ENCODE measurements at places on chromosomes 3 and 15.

- DNase-seq, result no peak
Observed at GRCh38 chr15:98621021-98621420, 27.3 kb upstream of the IGF1R start.

- no peak for DNase-seq
Observed at GRCh38 chr3:152718810-152719209, 116.1 kb upstream of the P2RY1 start.

DNA sequence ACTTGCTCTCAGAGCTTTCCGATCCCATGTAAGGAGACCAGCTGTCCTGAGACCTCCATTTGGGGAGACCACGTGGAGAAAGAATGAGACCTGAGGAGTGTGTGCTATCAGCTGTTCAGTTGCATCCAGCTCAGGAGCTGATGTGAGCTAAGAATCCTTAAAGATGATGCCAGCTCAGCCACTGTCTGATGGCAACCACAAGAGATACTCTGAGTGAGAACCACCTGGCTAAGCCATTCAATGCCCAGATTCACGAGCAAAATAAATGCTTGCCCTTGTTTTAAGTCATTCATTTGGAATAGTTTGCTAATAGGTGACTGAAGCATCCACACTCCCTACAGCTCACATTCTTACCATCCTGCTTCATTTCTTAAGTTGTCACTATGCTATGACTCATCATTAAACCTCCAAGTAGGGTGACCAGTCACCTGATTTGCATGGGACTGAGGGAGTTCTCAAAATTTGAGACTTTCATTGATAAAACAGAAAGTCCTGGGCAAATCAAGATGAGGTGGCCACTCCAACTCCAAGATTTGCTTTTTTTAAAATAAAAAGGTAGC lies 56.4 kb downstream of the SPTSSB start:
- no peak for DNase-seq

DNA sequence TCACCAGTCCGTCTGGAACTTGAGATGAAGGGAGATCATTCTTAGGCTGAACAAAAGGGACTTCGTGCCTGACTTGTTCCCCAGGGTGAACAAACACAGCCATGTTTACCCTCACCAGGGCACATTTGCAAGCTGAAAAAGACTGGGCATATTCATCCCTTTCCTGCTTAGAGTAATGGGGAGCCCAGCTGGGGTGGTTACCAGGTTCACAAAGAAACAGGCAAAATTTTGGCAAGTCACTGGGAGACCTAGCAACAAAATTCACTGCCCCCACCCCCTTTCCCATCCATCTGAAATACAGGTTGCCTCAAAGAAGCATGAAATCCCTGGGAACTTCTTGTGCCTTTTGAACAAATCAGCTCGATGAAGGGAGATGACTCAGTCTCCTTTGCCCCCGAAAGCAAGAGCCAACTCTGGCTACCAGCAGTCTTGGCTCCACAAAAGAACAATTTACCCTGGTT lies 775.0 kb downstream of the SQOR start:
- DNase-seq, result no peak

DNA sequence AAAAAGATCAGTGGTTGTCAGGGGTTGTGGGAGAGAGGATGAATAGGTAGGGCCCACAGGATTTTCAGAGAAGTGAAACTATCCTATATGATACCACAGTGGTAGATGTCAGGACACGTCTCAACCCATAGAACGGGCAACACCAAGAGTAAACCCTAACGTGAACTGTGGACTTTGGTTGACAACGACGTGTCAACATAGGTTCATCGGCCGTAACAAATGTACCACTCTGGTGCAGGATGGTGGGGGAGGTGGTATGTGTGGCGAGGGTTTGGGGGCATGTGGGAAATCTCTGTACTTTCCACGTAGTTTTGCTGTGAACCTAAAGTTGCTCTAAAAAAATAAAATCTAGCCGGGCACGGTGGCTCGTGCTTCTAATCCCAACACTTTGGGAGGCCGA lies 13.0 kb upstream of the PIGZ start:
- DNase-seq, result peak; percentile 5

- no peak for DNase-seq
Observed at GRCh38 chr3:23162934-23163333, 40.2 kb upstream of the UBE2E2 start.

DNA sequence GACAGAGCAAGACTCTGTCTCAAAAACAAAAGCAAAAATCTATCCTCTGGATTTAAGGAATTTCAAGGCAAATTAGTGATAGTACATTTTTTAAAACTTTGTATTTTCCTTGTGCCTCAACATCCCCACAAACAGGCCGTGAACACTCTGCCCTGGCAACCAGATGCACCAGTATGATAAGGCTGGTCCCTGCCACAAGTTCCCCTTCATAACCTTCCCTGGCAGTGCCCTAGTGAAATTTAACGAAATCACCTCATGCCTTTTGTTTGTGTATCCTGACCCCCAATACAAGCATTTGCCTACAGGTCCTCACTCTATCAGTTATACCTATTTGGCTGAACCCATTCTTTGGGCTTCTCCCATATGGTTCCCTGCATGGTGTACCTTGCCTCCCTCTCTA lies 107.4 kb upstream of the FLNB start:
- DNase-seq, result no peak

GRCh38 chr15:39924437-39924836 lies 4.4 kb upstream of the GPR176 start:
- no peak for DNase-seq

DNA sequence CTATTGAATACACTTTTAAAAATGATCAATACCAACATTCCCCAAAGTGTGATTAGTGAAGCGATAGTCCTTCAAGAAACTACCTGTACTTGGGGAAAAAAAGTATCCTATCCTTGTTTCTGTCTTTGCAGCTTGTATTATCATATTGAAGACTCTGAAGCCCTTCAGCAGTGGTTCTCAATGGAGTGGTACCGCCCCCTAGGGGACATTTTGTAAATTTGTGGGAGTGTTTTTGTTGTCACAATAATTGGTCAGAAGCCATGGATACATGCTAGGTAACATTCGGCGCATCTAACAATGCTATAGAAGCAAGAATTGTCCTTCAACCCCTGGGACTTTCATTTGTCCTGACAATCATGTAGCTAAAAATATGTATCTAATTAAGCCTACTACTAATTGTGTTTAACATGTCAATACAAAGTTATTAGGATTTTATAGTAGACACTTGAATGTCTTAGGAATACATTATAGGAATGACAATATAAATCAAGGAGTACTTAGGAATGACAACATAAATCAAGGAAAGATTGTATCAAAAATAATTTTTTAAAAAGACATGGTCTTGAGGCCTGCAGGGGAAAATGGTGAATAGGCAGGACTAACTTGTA lies 53.7 kb downstream of the NMD3 start:
- DNase-seq, result peak; percentile 66

- no peak for DNase-seq
Observed at GRCh38 chr15:90839187-90840071, 29.0 kb upstream of the FURIN start.

DNA sequence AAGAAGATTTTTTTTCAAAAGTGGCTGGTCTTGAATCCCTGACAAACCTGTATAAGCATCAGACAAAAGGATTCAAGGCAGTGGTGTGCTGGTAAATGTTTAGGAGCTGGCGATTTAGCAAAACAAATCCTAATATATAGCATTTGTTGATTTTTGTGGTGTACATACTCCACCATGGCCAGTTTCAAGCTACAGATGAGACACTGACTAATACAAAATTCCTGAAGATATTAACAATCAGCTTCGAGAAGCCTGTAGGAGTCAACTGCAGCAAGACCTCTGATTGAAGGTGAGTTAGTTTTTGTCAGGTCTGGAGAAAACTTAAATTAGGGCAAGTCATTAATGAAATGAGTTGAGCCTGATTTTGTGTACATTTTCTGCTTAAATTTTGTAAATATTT lies 6.7 kb downstream of the STRIT1 start:
- DNase-seq, result no peak

GRCh38 chr15:35038626-35039451 lies 46.3 kb downstream of the NANOGP8 start:
- no peak for DNase-seq

DNA sequence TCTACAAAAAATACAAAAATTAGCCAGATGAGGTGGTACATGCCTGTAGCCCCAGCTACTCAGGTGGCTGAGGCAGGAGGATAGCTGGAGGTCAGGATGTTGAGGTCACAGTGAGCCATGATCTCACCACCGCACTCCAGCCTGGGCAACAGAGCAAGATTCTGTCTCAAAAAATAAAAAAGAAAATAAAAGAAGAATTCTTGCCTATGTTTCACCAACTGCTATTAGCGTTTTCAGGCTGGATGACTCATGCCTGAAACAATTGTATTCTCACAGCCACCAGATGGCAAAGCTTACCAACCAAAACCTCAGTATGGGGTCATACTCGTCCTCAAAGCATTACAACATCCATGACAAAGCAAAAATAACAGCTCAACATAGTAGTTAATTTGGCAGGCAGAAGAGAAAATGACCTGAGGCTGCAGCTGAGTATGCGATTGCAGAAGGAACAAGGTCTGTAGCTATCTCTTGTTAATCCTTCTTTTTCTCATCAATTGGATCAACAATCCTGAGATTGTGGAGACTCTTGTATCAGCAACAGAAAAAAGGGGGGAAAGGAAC lies 52.2 kb downstream of the TP53BP1 start:
- DNase-seq, result peak; percentile 30

DNA sequence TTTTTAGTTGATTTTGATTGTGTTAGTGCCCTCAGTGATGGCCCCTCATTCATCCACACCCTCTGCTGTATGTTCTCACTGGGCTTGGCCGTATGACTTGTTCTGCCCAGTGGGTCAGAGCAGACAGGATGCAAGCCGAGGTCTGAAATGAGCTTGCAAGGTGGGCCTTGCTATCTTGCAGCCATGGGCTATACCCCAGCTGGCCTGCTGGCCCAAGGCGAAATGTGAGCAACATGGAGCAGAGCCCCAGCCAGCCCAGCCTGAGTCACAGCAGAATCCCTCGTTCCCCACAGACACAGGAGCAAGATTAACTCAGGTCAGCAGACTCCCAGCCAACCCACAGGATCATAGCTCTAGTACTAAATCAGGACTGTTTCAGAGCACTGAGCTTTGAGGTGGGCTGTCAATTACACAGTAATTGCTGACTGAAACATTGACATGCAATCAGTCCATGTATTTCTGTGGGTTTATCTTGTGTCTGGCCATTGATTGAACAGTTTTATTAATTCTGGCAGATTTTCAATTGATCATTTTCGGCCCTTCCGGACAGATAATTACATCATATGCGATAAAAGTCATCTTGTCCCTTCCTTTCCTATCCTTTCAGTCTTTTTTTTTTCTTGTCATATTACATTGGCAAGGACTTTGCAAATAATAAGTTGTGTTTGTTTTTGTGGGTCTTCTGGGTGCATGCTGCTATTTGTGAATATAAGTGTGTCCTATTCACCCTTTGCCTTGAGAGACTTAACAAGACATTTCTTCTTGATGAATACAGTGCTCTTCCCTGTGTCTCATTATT lies 27.1 kb downstream of the KLF15 start:
- no peak for DNase-seq

DNA sequence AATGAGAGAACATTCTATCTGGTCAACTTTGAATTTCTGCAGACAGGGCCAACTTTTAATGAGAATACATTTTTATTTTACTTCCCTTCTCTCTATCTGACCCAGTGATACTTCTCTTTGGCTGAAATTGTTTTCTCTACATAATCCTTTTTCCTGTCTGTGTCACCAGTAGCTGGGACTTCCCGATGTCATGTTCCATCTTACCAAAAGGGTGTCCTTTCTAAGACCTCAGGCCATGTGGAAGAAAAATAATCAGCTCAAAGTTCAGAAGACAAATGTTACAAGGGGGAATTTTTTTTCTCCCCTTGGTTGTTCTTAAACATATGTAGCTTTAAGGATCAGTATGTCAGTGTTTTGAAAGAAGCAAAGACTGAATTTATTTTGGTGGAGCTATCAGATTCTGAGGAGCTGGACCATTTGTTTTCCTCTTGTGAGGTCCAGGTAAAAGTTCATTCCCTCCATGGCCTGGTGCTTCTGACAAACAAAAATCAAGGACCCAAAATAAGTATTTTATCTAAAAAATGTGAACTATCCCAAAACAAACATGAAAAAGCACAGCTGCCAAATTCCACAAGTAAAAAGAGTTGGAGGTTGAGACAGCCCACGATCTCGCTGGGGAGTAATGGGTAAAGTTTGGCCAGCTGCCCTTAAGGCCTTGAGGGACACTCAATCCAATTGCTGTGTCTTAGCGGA lies 859.4 kb upstream of the NR2F2 start:
- DNase-seq, result no peak

- DNase-seq, result no peak
Observed at GRCh38 chr3:67558426-67558825, 96.0 kb downstream of the SUCLG2 start.

GRCh38 chr3:36546226-36546625 lies 165.9 kb downstream of the STAC start:
- no peak for DNase-seq

GRCh38 chr3:69104586-69104985 lies 17.8 kb downstream of the LMOD3 start:
- no peak for DNase-seq

DNA sequence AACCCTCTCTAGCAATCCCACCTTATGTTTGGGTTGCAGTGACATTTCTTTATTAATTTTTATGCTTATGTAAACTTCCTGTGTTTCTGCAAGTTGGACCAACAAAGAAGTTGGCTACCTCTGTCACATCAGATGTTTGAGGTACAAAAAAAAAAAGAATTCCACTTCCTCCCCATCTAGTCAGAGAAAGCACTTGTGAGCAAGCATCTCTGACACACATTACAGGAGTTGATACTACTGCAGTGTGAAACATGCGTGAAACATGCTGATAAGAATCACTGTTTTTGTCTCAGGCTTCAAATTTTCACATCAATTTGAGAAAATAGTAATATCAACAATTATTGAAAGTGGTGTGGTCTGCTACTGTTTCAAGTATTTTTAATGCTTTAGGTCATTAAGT lies 1.3 kb downstream of the SCAANT1 start:
- DNase-seq, result no peak
